Stimulated activated CD8-positive, alpha-beta memory T cell treated with anti-CD3 and anti-CD28 coated beads, Interleukin-2, amount 100 ng/mL, for 48 hours (primary cell): ENCODE measurements at places on chromosomes 1 and 21.

DNA sequence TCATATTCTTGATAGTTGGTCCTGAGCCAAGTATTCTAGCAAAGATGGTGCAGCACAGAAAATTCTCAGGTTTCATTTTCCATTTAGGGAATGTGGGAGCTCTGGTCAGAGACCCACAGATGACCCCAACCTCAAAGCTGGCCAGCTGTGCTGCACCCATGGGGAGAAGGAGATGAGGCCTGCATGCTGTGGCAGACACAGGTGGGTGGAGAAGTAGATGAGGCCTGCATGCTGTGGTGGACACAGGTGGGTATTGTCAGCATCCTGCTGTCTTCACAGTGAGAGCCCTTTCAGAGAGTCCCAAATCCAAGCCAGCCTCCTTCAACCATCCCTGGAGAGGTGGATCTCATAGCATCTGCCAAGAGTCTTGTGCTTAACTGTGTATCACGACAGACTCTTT, 77.7 kb downstream of the DSCAM start:
- DNase-seq, result no peak

GRCh38 chr1:19780267-19780877, 19.3 kb downstream of the TMCO4 start:
- no peak for DNase-seq

DNA sequence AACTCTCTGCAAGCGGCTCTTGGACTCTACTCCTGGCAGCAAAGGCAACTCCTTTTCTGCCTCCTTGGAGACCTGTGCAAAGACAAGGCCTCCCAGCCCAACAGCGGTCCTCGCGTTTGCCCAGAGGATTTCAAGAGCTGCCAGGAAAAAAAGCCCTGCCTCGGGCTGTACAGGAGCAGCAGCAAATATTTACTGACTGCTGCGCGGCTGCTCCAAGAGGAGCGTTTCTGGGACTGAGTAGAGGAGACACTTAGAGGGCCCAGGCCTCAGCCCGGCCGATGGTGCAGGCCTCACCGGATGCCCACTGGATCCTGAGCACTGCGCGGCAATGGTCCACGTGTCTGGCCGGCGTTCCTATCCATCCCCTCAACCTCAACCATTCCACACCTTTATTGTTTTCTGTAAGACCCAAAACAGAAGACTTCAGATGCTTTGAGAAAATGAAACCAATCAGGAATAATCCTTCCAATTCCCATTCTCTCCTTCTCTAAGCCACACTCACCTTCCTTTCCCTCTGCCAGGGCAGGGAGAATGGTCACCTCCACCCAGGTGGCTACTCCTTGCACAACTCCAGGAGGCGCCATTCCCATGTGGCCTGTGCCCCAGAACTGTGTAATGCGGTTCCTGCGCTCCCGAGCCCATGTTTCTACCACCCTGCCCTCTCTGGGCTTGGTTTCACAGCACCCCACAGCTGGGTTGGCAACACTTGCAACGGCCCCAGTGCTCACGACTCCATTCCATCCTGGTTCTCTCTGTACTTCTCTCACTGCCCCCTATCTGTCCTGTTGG, 215.8 kb downstream of the TRABD2B start:
- DNase-seq, result no peak

DNA sequence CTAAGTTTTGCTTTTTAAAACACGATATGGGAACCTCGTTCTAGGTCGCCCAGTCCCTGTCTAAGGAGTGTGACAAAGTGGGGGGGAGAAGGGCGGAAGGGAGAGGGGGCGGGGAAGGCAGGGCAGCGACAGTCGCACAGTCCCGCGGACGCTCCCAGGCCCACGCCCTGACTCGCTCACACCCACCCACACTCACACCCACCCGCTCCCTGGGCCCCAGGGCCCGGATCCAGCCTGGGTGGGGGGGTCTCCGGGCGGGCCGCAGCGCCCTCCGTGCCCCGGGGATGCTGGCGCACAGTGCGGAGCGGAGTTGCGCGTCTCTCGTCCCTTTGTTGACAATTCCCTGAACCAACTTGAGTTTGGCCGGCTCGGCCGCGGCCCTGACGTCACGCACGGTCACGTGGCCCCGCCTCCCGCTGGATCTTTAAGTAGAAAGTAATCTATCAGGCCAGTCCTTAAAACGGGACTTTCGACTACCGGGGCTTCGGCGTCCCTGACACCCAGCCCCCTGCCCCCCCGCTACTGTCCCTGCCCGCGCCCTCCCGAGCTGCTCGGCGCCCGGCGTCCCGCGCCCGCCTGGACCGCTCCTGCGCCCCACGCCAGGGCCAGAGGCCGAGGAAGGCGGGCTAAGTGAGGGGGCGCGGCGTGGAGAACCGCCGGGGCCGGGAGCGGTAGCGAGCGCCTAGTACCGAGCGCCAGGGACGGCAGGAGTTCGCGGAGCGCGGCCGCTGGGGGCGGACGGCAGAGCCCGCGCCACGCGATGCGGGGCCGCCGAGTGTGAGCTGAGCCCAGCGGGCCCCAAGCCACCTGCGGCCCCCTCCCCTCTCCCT, at the start of gene FOXD3:
Gene FOXD3 (plus strand): TSS at position 454 of the 830 bp plus-strand sequence. CDS start 492 bp downstream, outside the sequence.
- no peak for DNase-seq

DNA sequence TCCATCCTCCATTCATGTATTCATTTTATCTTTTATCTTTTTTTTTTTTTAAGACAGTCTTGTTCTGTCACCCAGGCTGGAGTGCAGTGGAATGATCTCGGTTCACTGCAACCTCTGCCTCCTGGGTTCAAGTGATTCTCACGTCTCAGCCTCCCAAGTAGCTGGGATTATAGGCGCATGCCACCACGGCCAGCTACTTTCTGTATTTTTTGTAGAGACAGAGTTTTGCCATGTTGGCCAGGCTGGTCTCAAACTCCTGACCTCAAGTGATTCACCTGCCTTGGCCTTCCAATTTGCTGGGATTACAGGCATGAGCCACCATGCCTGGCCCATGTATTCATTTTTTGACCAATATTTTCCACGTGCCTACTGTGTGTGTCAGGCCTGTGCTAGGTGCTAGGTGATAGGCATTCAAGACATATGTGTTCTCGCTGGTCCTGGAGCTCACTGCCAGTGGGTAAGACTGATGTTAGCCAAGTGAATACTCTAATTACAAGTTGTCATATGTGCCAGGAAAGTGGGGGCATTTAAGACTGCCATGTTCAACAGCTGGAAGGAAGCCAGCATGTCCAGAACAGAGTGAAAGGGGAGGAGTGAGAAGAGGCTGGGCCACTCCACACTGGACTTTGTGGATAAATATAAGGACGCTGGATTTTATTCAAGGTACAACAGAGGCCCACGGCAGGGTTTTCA, 5.3 kb upstream of the CELSR2 start:
- no peak for DNase-seq

GRCh38 chr21:46128933-46129571, 26.3 kb downstream of the FTCD start:
- no peak for DNase-seq

GRCh38 chr1:10622910-10623685, 148.3 kb downstream of the PEX14 start:
- DNase-seq, result no peak

DNA sequence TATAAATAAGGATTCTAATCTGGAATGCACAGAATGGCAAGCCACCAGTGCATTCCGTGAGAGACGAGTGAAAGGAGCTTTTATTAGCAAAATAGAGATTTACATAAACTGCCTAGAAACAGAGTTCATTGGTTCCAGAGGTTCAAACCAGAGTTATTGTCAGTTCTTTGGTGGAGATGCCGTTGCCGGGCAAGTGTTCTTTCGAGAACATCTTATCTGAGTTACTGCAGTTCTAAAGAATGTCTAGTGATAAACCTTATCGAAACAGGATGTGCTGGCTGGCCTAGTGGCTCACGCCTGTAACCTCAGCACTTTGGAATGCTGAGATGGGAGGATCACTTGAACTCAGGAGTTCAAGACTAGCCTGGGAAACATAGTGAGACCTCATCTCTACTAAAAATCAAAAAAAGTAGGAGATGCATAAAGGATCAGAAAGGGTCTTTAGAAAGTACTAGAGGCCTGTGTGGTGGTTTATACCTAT, 19.9 kb upstream of the EVI5 start:
- no peak for DNase-seq

DNA sequence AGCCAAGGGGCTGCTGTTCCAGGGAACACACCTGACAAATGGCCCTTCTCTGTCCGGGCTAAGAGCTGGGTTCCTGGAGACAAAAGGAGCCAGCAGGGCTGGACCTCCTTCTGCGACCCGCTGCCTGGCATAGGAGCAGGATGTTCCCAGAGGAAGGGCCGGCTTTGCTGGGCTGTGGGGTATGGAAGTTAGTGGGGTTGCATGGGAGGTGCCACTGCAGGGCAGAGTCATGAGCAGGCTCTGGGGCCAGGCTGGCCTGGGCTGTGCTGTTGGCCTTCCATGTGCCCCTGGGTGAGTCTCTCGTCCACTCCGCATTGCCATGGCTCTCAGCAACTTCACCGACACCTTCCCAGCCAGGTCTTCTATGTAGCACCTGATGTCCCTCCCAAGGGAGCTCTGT, 507.6 kb downstream of the PTPRU start:
- no peak for DNase-seq

DNA sequence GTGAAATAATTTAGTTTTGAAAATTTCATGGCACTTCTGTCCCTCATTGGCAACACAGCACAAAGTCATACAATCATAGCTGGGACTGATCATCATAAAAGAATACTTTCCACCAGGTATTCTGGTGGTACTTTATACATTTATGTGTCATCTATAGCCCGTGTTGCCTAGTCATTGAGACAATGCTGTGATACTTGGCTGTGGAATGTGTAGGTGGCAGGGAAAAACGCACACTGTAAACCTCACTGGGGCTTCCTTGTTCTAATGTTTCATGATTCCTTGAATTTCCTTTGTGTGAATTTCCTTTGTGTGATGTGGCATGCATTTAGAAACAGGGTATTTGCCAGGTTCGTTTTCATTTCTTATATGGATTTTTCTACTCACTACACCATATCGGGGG, 118.3 kb downstream of the FMN2 start:
- DNase-seq, result no peak
